ENCODE measurements at places on chromosomes 1 and 21.

- DNase-seq: no peak
These were observed 32.2 kb upstream of the HNRNPU start for GRCh38 chr1:244896550-244896949.

DNA sequence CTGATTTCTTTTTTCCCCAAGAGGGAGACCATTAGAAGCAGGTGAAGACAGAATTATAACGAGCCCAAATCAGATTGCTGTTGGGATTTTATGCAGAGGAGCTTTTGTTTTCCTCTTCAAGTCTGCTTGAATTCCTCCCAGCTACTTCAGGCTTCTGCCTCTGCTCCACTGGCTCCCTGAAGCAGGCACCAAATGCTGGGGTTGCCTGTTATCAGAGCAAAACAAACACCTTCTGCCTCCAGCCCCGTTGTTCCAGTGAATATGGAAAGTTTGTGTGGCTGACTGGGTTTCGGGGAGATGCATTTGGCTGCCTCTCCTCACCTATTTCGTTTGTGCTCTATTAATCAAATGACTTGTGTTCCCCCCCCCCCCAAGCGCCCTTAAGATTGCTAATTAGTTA lies 209.2 kb downstream of the URB2 start:
- no peak for DNase-seq

GRCh38 chr1:234212764-234213657 lies 160.2 kb upstream of the COA6 start:
- DNase-seq: no peak

DNA sequence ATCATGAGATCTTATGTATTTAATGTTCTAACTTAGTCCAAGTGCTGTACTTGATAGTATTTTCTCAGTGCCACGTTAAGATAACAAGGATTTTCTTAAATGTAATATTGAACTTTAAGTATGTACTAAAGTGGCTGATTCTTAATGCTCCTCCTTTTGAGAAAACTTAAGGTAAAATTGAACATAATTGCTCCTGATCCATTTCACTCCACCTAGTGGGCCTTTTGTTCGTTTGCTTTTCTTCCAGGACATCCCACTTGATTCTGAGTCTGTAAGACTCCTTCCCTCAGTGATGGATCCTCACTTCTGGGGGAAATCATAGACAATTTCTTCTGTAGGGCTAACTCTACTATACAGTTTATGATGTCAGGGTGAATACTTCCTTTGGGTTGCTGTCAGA lies 173.1 kb downstream of the LMO4 start:
- DNase-seq: no peak

DNA sequence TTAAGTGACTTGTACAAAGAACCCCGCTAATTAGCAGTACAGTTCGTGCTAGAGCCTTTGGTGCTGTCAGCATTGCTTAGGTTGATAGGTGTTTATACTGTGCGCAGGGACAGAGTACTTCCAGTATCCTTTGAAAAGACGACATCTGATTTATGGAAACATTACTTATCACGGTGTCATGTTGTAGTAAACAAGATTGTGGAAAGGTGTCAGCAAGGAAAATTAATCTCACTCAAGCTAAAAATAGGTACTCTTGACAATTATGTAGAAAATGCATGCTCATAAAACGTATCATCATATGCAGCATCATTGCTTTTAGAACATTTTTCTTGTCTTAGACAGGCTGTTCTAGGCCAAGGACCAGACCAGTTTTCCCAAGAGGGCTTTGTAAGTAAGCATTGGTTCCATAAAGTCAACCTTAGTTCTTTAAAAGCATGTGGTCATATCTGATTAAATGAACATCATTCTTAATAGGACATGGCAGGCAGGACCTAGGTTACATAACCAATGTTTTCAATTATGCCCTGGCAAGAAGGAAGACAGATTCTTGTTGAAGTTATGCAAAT lies 33.0 kb downstream of the SH3BGR start:
- DNase-seq: no peak
